ENCODE measurements at places on chromosomes 5 and 9. TPM values are rescaled to one million over a fixed set of nuclear protein-coding genes. Genes with fewer than 3 reads are reported as not detected.
A peak's percentile ranks its signal among the peaks of the same experiment; 100 is the strongest.

Gene FBXL7
- total RNA-seq, result not detected

Gene TMEM174
- total RNA-seq, result not detected

Gene ALDOB
- not detected for total RNA-seq

GRCh38 chr5:143251190-143251589, 152.3 kb downstream of the NR3C1 start:
- no peak overlapping the region for H3K4me3 ChIP-seq
- H3K27me3 ChIP-seq, result no peaks in the 10 kb centered on the region
- no peaks in the 10 kb centered on the region for H3K4me1 ChIP-seq
- DNase-seq, result no peak
- no peak overlapping the region for H3K27ac ChIP-seq
- no peaks in the 10 kb centered on the region for H3K36me3 ChIP-seq

GRCh38 chr9:121684381-121685145, 33.1 kb downstream of the DAB2IP start:
- no peaks in the 10 kb centered on the region for H3K4me1 ChIP-seq
- peak; percentile 38 for DNase-seq
- H3K36me3 ChIP-seq, result no peaks in the 10 kb centered on the region
- H3K4me3 ChIP-seq, result no peak overlapping the region

DNA sequence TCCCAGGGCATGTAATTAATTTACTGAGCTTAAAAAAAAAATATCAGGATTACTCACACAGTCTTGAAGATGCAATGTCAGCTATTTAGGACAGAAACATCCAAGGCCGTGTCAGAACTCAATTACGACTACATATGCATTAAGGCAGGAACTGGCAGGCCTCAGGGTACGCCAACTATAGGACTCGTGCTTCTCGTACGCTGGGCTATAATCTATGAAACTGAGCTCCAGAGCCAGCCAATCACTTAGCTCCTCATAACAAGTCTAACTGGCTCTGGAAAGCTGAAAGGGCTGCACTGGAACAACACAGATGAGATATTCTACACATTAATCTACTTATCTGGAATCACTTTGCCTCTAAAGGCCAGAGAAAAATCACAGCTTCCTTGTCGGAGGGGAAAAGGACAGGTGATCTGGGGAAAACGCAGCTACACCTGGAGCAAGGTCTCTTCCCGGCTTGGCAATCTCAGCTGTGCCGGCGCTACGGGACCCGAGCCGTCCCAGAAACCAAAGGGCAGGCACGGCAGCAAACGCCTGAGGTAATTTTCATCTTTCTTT, 212.0 kb downstream of the DEPDC1B start:
- no peaks in the 10 kb centered on the region for H3K4me1 ChIP-seq
- no peak for DNase-seq
- no peak overlapping the region for H3K4me3 ChIP-seq
- H3K36me3 ChIP-seq, result no peaks in the 10 kb centered on the region

GRCh38 chr5:5422819-5423515, 490 bp downstream of the ICE1 start:
- H3K4me1 ChIP-seq, result peaks cover 17% of the 10 kb centered on the region
- peaks cover 3% of the 10 kb centered on the region for H3K36me3 ChIP-seq
- H3K27ac ChIP-seq, result peak overlapping the region; percentile 80

DNA sequence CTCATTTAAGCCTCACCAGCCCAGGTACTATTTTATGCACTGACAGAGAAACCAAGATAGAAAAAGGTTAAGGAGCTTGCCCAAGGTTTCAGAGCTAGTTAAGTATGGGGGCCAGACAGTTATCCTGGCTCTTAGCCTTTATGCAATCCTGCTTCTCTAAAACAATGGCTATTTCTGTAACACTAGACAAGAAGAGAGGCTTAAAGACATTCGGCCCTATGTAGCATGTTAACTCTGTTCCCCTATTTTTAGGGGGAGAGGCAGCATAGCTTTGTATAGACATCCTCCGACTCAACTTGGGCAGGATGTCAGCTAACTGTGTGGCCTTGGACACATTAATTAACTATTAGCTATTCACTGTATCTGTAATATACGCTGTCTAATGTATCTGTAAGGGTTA, 54.6 kb downstream of the LHFPL2 start:
- no peak overlapping the region for H3K27ac ChIP-seq
- no peaks in the 10 kb centered on the region for H3K4me1 ChIP-seq
- no peak for DNase-seq
- H3K4me3 ChIP-seq, result no peak overlapping the region
- H3K27me3 ChIP-seq, result peaks cover 11% of the 10 kb centered on the region
- H3K36me3 ChIP-seq, result no peaks in the 10 kb centered on the region

DNA sequence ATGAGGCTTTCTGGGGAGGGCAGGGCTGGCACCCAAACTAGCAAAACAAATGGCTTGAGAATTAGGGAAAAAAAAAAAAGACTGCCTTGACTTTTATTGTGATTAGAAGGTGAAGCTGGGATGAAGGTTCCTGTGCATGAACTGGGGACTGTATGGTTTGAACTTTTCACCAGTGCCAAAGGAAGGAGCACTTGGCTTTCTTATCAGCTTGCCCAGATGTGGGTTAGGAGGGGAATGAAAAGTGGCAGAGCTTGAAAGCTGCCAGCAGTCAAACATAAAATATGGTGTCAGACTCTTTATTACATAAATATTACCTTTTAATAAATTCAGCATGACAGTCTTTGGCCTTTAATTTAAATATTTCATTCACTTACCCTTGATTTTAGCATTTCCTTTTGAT, 182.5 kb downstream of the PSAT1 start:
- no peak overlapping the region for H3K4me3 ChIP-seq
- H3K4me1 ChIP-seq, result no peaks in the 10 kb centered on the region
- DNase-seq, result no peak
- H3K27ac ChIP-seq, result no peak overlapping the region
- H3K27me3 ChIP-seq, result peaks cover 2% of the 10 kb centered on the region

DNA sequence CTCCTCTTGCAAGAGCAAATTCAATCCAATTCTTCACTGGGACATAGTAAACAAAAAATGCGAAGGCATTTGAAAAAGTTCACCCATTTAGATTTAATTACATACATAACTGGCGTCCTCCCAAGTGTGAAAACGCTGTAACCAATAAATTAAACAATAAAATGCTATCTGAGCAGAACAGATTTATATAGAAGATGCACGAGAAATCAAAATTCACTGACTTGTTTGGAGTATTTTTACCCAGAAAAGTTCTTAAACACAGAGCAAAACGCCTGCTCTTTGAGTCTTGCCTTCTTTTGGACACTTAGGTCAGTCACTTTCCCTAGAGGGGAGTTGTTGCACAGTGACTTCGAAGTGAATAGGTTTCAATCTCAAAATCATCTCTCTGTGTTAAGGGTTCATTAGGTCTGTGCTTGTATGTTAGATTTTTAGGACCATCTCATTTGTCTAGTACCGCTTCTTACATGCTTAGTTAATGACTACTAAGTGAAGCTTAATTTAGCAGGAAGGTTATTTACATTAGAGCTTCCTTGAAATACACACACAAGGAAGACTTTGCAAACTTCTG, 1.9 kb downstream of the ALDH1A1 start:
- H3K27me3 ChIP-seq, result peaks cover 16% of the 10 kb centered on the region
- no peaks in the 10 kb centered on the region for H3K36me3 ChIP-seq
- no peak overlapping the region for H3K27ac ChIP-seq
- peaks cover 8% of the 10 kb centered on the region for H3K4me1 ChIP-seq
- H3K4me3 ChIP-seq, result no peak overlapping the region

Measured in activated CD4-positive, alpha-beta memory T cell treated with anti-CD3 and anti-CD28 coated beads for 36 hours (primary cell).